Activated CD4-positive, alpha-beta memory T cell treated with anti-CD3 and anti-CD28 coated beads for 36 hours (primary cell): ENCODE measurements at places on chromosomes 12 and 14. TPM values are rescaled to one million over a fixed set of nuclear protein-coding genes. Genes with fewer than 3 reads are reported as not detected.

Gene SSTR1
- total RNA-seq: not detected

Gene ADGRD1
- total RNA-seq: 1.0 TPM

DNA sequence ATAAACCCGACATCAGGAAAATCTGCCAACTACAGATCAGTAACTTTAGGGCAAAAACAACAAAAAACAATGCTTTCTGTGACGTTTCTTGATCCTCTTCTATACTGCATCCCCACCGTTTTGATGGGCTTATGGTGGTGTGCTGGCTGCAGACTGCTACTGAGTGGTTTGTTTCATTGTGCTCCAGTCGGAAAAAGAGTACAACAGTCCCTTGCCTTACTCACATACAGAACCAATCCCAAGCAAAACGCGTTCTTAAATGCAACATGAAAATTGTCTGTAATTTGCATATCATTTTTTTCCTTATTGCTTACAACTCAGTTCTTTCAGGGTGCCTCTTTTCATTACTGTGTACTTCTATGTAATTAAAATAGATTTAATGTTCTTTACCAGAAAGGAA lies 2.3 kb downstream of the ETV6 start:
- DNase-seq: no peak

GRCh38 chr12:122045262-122045661 lies 23.6 kb downstream of the BCL7A start:
- no peak for DNase-seq

DNA sequence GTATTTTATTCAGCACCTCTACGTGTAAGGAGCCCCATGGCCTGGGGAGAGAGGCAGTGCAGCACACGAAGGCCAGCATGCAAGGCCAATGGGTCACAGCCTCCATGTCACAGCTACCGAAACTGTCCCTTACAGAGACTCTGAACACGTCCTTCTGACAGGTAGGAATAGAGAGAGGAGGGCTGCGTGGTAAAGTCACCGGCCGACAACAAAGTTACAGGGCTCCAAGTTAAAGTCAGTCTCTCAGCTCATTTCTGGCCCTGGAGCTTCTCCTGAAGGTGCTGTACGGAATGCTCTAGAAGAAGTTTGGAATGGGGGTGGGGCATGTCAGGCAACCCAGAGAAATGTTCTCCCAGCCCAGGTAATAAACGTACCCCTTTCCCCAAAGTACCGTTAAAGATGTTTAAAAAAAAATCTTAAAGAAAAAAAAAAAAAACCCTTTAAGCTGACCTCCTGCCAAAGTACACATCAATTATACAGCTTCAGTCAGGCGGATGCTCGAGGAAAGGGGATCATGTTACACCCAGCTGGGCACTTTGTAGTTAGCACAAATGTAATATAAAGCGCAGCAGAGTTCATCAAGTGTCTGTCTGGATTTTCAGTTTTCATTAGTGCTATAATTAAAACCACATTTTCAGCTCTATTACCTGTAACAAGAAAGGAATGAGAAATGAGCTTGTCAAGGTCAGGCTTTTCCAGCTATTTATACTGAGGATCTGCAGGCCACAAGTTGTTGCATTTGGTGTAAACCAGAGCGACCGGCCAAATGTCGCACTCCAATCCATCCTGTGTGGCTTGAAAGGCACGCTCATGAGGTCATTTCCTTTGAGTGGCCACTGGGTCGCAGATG lies 53.3 kb upstream of the CDKN3 start:
- no peak for DNase-seq
